HTR-8/SVneo (cell line): ENCODE measurements at places on chromosomes 5 and 9.

DNA sequence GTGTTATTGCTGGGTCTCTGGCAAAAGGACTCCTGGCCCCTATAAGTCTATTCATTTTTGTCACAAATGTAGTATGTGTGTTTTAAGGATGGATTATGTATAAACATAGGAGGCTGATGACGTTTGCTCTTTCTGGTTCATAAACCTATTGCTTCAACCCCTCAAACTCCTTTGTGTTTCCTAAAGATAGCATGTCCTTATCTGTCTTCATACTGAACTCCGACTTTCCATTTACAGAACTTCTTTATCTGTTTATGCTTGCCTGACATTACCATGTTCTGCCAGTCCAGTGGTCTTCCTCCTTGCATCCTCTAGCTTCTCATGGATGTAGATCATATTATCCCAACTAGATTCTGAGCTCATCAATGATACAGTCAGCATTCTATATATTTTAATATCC, 46.1 kb downstream of the ARHGEF28 start:
- DNase-seq, result no peak

DNA sequence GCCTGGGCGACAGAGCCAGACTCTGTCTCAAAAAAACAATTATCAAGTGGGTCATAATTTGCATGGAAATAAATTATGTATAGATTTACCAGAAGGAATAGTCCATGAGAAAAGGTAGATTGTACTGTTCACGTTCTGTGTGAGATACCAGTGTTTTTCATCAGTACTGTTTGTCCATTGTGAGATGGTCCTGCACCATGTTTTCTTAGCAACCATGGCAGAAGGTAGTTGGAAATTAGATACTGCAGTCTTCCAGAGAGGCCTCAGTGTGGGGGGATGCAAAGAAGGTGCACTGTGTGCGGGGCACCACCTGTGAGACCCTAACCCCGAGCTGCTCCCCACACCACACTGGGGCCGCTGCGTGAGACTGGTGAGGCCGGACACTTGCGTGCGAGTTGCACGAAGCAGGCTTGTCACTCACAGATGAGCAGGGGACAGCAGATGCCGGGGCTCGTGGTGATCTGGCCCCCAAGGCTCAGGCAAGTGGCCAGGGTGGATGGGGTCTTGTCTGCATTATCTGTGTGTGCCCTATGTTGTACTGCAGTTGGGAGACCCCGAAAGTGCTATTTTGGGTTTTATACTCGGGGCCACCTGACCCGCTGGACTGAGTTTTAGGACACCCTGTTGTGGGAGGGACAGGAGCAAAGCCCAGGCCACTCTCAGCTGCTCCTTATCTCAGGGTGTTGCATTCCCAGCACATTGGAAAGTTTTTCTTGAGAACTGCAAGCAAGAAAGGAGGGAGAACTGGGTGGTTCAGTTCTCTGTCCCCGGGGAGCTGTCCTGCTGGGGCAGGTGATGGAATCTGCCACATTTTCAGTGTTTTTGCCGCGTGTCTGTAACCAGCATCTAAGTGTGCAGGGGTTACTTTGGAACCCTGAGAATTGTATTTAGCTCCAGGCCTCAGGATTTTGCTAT, 61.9 kb downstream of the EHMT1 start:
- DNase-seq, result no peak

GRCh38 chr9:133342069-133342406, 5.9 kb downstream of the MED22 start:
- DNase-seq, result no peak

DNA sequence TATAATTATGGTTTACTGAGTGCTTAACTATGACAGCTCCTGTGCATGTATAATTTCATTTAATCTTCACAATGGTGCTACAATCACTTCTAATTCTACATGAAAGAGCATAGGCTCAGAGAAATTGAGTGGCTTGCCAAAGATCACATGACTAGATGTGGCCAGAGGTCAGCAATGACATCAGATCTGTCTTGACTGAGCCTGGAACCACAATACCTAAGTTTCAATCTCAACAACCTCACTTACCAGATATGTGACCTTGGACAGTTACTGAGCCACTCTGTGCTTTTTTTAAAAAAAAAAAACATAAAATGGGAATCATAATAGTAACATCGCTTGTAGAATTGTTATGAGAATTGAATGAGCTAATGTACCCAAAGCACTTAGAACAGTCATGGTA, 130.7 kb downstream of the TRIM32 start:
- no peak for DNase-seq

GRCh38 chr9:90921969-90922368, 120.3 kb downstream of the SYK start:
- no peak for DNase-seq

DNA sequence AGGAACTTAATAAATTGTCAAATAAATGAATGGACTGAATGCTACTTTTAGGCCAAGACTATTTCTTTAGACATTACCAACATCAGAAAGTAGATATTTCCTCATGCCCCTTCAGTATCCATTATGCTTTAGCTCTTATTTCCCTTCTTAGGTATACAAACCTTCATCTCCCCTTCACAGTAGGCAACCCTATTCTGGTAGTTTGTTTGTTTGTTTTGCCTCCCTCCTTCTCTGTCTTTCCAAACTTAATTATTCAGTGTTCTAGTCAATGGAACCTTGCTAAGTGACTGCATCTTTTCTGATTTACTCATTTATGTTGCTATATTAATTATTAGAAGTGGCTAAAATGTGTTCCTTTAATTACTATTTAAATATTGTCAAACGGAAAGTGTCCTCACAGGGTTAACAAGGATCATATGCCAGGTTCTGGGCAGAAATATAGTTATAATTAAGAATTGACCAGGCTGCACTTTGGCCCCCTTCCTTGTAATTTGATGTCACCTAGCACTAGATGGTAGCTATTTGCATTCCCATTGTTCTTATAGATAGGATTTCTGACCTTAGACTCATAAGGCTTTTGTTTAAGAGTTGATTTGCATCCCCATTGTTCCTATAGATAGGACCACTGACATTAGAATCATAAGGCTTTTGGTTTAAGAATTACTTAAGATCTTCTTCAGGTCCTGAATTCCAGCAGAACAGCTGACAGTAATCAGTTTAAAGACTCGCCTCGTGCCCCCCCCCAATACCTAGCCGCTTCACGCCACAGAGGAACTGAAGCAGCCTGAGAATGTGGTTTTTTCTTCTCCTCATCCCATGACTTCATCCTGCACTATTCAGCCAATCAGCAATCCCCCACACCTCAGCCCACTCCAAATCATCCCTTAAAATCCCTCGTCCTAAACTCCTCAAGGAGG, 84.4 kb upstream of the NUDT12 start:
- DNase-seq, result no peak

GRCh38 chr9:19895006-19895405, 106.2 kb upstream of the SLC24A2 start:
- DNase-seq, result no peak

DNA sequence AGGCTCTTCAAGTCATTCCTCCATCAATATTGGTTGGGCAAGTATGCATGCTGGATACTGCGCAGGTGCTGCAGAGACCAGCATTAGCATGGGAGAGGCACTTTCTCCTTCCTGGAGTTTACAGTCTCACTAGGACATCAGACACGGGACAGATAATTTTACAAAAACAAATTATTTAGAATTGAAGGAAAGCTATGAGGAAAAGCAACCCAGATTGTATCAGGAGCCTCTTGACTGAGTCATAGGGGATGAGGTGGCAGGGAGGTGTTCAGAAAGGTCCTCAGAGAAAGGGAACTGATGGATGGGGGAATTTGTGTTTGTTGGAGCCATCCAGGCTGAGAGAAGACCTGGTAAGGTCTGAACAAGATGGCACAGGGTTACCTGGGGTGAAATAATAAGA, 24.5 kb upstream of the RAB14 start:
- no peak for DNase-seq

DNA sequence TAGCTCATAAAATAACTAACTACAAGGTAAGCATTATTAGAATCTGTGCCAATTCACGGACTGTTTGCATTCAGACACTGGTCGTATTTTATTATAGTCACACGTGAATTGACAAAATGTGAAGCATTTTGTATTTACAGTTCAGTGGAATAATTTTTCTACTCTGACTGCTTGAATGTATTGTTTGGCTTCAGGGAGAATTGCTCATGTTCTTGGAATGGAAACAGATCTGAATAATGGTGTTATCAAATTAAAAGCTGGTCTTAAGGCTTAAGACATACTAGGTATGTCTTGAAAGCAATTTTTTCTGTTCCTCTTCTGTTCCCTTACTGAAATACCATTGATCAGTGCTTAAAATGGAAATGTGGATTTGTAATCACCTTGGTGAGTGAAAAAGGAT, 543.7 kb upstream of the TLE4 start:
- no peak for DNase-seq

- no peak for DNase-seq
These were observed 201.6 kb downstream of the GOLPH3 start for GRCh38 chr5:31972558-31972957.

DNA sequence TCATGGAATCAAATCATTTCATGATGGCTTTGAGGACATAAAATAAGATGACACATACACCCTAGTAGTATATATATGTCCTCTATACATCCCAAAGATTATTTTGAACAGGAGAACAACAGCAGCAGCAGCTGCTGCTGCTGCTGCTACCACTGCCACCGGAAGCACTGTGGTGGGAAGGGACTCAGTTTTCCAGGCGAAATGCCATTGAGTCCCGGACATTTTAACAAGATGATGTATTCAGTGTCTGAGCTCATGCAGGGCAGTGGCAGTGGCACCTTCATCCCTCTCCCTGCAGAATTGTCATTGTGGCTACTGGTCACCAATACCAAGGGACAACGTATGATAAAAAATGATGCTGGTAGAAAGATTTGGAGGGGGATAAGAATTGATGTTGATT, 151.3 kb downstream of the CHSY3 start:
- DNase-seq, result no peak

DNA sequence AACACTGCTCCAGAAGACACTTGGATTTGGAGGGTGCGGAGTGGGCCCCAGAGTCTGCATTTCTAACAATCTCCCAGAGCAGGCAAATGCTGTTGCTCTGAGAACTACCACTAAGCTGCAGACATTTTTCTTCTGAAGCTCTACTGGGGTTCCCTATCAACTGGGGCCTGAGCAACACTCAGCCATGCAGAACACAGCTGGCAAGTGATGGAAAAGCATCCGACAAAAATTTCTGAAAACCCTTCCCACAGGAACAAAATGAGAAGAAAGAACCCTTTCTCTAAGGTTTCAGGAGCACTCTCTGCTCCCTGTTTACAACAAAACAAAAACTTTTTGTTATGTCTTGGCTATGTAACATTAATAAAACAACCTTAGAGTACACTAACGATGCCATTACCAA, 516.9 kb downstream of the CTNND2 start:
- DNase-seq, result no peak

DNA sequence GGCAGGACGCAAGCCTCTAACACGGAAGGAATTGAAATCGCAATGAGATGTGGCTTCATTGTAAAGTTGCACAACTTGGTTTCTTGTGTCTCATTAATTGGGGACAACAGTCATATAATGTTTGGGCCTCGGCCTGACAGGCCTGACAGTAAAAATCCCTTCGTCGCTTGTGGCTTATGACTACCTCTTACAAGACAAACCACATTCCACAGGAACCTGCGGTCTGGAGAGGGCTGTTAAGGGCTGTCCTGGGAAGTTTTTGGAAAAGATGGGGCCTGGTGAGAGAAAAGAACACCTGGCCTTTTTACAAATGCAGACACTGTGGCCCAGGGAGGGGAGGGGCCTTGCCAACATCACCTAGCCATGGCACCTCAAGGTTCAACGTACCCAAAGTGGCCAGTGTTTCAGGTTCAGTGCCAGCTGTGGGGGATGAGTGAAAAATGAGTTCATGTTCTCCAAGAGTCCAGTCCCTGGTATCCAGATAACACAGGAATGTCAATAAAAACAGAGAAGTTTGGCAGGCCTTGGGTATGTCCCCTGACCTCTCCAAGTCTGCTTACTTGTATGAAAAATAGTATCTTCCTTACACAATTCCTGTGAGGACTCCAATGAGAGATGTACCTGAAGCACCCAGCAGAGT, 22.2 kb downstream of the SHB start:
- DNase-seq, result peak; percentile 31

DNA sequence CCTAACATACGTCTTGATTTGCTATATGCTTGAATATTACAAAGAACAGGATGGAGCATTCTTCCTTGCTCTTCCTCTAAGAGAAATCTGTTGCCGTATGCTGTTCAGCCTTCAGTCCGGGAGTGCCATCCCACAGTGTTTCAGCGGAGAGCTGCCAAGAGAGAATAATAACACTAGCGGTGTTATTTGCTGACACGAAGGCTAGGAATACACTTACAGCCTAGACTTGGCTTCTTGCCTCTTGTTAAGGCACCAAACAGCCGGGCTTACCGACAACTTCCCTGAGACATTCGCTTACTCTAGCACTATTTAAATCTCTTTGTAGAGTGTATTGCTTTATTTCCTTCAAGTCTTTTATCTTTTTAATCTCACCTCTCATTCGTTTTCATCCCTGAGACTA, 31.4 kb downstream of the KCTD16 start:
- DNase-seq, result no peak

DNA sequence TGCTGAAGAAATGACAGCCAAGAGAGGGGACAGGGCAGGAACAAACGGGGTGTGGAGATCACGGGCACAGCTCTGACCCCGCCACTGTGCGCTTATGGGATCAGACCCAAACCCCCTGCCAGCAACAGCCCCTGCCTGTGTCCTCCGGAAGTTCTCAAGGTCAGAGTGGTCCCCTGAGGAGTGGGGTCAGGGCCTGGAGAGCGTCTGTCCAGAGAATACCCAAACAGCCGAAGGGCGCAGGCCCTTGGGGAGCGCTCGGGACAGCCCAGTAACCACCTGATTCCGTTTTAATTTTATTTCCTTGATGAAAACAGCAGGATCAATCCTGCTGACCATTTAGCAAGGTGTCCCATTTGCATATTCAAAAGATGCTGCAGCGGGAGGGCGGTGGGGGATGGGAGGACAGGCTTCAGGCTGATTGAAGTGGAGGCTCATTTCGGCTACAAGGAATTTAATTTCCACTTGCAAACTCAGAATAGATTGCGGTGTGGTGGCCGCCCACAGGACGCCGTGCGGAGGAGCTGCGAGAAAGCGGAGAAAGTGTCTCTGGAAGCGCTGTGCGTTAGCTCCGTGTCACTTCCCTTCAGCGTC, 32.6 kb upstream of the TMEM250 start:
- no peak for DNase-seq

- DNase-seq, result peak; percentile 56
These were observed 277.9 kb upstream of the CDH9 start for GRCh38 chr5:27316271-27316650.

- DNase-seq, result no peak
These were observed 16.0 kb downstream of the TRAF1 start for GRCh38 chr9:120910643-120911042.

DNA sequence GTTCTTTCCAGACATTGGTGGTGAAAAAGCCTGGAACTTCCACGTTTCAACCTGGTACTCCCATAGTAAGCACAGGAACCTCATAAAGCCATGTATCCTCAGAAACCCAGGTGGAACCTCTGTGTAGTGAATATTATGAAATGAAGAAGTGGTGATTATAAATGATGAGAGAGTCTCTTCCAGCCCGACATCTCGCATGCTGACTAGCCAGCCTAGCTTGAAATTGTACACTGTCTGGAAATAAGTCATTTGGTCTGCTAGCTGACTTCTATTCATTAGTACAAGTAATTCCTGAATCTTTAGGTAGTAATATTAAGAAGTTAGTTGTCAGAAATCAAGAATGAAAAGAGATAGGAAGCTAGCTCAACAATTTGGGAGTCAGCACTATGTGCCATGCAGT, 203.3 kb downstream of the CWC27 start:
- no peak for DNase-seq

GRCh38 chr9:27856054-27856453, 282.8 kb upstream of the C9orf72 start:
- DNase-seq, result no peak
